Fibroblast of villous mesenchyme (primary cell): ENCODE measurements at places on chromosomes 12 and 14.

DNA sequence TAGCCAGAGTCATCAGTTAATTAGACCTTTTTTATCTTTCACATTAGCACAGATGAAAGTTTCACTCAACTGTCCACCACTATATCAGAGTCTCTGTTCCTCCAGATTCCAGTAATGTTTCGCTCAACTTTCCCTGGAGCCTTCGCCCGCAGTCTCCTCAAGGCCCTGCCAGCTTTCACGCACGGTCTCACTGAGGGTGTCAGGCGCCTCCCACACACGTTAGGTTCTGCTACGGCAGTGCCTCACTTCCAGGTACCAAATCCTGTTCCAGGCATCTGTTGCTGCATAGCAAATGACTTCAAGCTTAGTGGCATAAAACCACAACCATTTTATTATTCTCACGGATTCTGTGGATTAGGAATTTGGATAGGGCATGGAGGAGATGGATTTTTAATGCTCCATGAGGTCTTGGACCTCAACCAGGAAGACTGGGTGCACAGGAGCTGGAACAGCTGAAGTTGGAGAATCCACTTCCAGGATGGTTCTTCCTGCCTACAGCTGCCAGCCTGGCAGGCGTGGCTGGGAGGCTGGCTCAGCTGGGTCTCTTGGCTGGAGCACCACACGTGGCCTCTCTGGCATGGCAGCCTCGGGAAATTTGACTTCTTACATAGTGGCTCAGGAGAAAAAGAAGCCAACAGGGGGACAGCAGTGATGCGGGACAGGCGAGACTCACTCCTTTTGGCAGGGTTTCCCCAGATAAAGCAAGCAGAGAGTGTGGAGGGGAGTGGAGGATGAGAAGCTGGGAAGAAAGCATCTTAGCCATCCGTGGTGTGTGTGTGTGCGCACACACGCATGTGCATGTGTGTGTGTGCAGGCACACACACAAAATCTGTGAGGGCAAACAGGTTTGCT is 21.3 kb upstream of the BCDIN3D start:
- DNase-seq, result no peak

GRCh38 chr14:32319368-32320049 is 9.6 kb upstream of the AKAP6 start:
- DNase-seq, result no peak

GRCh38 chr14:70000601-70001000 is 121.4 kb downstream of the SMOC1 start:
- no peak for DNase-seq

- DNase-seq, result no peak
Measured at GRCh38 chr12:57759360-57759980, 4.6 kb downstream of the MARCHF9 start.

GRCh38 chr12:79737875-79738718 is 47.3 kb upstream of the PAWR start:
- peak; percentile 68 for DNase-seq

- DNase-seq, result no peak
Measured at GRCh38 chr14:44941591-44941990, 20.2 kb downstream of the KLHL28 start.

- peak; percentile 74 for DNase-seq
Measured at GRCh38 chr14:75542588-75543091, 20.4 kb downstream of the BATF start.

- DNase-seq, result no peak
Measured at GRCh38 chr12:49622501-49623141, 740 bp upstream of the PRPF40B start.

- peak; percentile 83 for DNase-seq
Measured at GRCh38 chr14:53044486-53044885, 93.6 kb upstream of the FERMT2 start.

DNA sequence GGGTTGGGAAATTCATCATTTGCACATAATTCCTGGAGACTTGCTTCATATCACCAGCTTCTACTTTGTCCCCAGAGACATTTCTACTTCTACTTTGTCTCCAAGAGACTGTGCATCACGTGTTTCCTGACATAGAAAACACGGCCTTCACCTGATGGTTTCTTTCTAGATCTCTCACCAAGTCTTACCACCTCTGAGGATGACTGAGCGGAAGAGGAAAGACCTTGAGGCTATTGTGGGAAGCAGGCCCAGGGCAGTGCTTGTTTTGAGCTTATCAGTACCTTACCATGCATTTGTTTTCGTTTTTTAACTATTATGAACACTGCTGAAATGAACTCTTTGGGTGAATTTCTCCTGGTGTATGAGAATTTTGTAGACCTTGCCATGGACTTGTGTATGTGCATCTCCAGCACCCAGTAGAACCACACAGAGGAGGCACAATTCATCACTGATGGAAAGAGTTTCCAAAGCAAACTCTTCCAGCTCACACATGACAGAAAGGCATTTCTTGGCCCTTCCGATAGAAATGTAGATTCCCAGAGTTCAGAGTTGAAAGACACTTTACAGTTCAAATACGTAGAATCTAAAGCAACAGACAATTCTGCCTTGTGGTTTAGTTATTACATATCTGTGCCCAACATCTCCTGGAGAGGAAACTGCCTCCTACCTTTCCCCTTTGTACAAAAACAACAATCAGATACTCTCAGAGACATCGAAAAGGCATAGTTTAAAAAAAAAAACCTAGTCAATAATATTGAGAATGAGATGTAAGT is 434.7 kb downstream of the FUT8 start:
- no peak for DNase-seq

GRCh38 chr12:47983541-47984115 is 20.2 kb downstream of the TMEM106C start:
- DNase-seq, result no peak

DNA sequence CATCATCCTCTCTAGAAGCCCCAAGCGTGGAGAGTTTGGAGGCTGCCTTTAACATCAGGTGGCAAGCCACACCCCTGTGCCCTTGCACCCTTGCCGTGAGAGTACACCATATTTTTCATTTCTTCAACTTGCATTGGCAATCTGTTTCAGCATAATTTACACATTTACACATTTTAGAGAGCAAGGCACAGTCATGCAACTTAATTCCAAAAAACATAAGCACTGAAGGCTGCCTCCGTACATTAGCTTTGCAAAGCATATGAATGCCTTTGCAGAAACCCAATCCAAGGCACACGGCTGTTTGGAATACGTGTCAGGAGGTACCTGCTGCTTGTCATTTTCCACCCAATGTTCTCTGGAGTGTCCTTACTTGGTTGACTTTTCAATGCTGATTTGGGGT is 833.1 kb downstream of the VRK1 start:
- DNase-seq, result no peak

GRCh38 chr14:89406941-89407340 is 10.1 kb downstream of the FOXN3 start:
- peak; percentile 28 for DNase-seq

- peak; percentile 68 for DNase-seq
Measured at GRCh38 chr12:51388069-51388799, 3.0 kb downstream of the GALNT6 start.

- DNase-seq, result no peak
Measured at GRCh38 chr12:99611599-99611998, 36.0 kb upstream of the GARIN6 start.

- DNase-seq, result no peak
Measured at GRCh38 chr12:3242199-3242863, 165.2 kb downstream of the TSPAN9 start.

GRCh38 chr14:78103271-78103670 is 66.9 kb upstream of the NRXN3 start:
- DNase-seq, result no peak

GRCh38 chr14:71752111-71752738 is 180.0 kb upstream of the RGS6 start:
- no peak for DNase-seq

DNA sequence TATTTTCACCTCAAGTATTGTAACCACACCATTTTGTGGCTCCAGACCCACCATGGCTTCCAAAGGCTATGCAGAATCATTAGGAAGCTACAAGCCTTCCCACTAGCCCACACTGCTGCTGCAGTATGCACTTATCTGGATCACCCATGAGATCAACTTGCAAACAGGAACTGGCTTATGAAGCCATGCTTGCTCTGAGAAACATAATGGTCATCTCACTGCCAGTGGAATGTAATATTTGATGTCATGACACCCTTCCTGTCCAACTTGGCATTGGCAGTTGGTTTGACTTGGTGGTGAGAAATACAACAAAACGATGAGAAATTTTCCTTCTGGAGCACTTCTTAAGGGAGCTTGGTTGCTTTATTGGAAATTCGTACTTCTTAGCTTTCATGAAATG is 69.3 kb upstream of the FRMD6 start:
- no peak for DNase-seq

DNA sequence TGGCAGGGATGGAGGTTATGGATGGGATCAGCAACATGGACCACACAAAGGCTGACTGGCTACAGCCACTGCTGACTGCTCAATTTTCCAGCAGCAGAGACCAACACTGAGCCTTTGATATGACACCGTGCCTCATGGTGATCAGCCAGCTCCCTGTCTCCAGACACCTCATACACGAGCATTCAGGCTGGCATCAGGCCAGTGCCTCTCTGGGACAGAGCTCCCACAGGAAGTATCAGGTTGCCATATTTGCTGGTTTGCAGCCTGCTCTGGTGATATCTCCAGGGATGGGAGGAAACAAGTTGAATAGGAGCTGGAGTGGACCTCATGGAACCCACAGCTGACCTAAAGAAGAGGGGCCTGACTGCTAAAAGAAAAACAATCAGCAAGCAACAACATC is 471.2 kb upstream of the ATXN7L3B start:
- no peak for DNase-seq

DNA sequence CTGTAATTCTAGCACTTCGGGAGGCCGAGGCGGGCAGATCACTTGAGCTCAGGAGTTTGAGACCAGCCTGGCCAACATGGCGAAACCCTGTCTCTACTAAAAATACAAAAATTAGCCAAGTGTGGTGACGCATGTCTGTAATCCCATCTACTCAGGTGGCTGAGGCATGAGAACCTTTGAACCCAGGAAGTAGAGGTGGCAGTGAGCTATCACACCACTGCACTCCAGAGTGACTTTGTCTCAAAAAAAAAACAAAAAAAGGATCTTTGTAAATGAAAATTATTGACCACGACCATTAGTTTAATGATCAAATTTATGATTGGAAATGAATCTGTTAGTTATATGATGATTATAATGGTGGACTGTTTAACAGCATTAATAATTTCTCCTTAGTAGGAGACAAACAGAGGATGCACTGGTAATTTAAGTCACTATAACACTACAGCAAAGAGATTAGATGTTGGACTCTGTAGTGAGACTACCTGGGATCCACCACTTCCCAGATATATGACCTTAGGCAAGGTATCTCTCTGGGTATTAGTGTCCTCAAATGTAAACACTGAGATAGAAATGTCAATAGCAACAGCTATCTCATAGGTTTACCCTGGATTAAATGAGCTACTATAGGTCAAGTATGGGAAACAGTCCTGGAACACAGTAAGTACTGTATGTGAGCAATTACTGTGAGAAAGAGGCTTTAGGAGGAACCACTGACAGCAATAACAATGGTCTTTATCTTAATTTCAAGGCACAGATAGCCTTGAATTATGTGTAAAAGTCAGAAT is 214.7 kb downstream of the NOVA1 start:
- no peak for DNase-seq

DNA sequence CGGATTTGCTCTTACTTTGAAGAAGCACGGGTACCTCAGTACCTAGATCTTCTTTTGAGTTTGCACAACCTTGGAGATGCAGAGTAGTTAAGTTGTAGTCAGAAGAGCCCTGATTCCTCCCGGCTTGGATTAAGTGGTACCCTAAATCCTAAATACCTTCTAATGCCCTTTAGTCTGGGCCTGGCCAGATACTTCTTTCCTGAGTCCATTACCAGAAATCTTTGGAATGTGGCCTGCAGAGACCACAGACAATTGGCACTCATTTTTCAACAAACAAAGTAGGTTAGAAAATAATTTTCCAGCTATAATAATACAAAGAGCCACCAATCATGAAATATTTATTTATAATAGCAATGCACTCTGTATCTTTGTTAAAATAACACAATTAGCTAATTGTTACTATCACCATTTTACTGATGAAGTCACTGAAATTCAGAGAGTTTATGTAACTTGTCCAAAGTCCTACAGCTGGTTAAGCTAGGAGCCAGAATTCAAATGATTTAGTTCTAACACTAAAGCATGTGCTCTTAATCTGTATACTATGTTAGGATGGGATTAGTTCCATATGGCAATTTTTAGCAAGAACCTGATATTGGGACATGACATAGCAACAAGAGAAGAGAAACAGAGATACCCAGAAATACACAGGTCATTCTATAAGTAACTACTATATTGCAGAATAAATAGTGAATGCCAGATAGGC is 132.1 kb upstream of the PDZRN4 start:
- DNase-seq, result peak; percentile 12

- DNase-seq, result no peak
Measured at GRCh38 chr14:89349171-89350008, 67.6 kb downstream of the FOXN3 start.

- DNase-seq, result peak; percentile 11
Measured at GRCh38 chr12:68180792-68181744, 21.5 kb upstream of the IFNG start.

DNA sequence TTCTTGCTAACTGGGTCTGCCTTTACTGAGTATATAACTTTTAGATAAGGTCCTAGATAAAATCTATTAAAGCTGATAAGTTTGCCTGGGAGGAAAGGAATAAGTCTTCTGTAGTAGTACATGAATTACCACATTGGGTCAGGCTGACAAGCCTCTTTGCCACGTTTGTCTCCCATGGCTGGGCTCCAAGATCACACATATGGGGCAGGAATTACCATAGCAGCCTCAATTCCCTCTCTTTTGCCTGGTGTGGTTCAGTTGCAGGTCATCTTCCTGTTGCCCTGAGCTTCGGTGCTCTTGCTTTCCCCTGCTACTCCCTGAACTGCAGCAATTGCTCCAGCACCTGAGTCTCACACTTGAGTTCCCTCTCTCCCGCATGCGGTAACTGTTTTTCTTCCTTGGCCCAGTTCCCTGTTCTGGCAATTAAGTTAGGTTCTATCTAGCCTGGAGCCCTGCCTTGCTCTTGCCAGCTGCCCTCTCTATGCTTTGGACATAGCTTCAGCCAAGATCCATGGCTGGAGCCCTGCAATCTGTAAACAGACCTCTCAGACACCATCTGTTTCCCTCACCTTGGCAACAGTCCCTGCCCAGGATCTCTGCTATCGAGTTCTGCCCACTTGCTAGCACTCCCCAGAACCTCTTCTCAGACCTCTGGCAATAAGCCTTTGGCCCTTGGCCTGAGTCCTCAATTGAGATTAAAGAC is 5.8 kb upstream of the GLT8D2 start:
- DNase-seq, result peak; percentile 52

- DNase-seq, result peak; percentile 66
Measured at GRCh38 chr14:59098377-59098776, 90.1 kb upstream of the DAAM1 start.

DNA sequence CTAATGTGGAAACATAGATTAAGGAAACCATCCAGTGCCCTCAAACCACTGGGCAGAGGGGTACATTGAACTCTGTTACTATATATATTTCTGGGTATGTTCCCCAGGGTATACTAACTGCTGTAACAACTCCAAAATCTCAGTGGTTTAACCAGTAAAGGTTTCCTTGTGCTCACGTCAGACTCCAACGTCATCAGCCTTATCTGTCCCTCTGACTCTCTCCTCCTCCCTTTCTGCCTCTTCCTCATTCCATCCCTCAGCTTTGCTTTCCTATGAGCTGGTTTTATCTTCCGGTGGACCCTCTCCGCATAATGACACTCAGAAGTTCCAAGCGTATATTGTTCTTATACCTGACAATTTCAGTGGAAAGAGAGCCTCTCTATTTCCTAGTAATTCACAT is 21.2 kb upstream of the SMCO2 start:
- DNase-seq, result peak; percentile 21
